ENCODE measurements at places on chromosomes 7 and 10.

GRCh38 chr7:97272237-97272975 lies 154.9 kb downstream of the SDHAF3 start:
- DNase-seq: no peak

GRCh38 chr7:959271-959670 lies 4.8 kb upstream of the ADAP1 start:
- no peak for DNase-seq

GRCh38 chr7:11751807-11752389 lies 80.1 kb downstream of the THSD7A start:
- DNase-seq: no peak

- DNase-seq: no peak
Observed at GRCh38 chr7:44461387-44461786, 29.1 kb downstream of the NUDCD3 start.

GRCh38 chr10:110664483-110665420 lies 20.6 kb downstream of the RBM20 start:
- no peak for DNase-seq

DNA sequence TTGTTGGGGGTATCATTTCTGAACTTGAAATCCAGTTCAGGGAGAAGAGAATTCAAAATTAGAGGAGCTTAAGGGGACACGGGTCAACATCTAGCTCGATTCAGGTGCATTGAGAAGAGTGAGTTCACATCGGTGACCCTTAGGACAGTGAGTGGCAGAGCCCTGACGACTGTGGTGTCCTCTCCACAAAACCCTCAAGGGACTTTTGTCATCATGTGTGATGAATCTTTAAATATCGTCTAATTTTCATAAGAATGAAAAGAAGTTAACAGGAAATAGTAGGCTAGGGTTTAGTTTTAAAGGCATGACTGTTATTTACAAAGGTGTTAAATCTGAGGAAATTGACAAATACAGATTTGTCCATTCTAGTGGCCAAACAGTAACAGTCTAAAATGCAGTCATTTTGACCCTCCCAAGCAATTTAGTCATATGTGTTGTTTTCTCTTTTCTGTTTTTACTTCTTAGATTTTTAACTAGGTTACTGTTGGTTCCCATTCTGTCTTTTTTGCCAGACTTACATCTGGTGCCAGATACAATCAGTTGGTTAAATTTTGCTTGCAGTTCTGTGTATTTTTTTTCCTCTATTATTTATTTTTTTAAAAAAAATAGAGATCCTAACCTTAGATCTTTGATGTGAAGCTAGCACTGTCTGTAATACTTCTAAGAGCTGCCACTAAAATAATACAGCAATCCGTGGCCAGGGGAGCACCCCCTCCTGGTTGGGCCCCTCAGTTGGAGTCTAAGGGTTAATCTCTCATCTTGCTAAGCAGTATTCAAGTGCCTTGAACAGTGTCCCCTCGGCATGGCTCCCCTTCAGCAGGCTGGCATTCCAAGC lies 34.9 kb upstream of the SH2B2 start:
- no peak for DNase-seq

GRCh38 chr7:1050254-1050906 lies 6.0 kb downstream of the GPR146 start:
- DNase-seq: no peak

- no peak for DNase-seq
Observed at GRCh38 chr7:36984710-36985312, 260.5 kb upstream of the AOAH start.

- DNase-seq: no peak
Observed at GRCh38 chr7:81692146-81692905, 77.5 kb downstream of the HGF start.

DNA sequence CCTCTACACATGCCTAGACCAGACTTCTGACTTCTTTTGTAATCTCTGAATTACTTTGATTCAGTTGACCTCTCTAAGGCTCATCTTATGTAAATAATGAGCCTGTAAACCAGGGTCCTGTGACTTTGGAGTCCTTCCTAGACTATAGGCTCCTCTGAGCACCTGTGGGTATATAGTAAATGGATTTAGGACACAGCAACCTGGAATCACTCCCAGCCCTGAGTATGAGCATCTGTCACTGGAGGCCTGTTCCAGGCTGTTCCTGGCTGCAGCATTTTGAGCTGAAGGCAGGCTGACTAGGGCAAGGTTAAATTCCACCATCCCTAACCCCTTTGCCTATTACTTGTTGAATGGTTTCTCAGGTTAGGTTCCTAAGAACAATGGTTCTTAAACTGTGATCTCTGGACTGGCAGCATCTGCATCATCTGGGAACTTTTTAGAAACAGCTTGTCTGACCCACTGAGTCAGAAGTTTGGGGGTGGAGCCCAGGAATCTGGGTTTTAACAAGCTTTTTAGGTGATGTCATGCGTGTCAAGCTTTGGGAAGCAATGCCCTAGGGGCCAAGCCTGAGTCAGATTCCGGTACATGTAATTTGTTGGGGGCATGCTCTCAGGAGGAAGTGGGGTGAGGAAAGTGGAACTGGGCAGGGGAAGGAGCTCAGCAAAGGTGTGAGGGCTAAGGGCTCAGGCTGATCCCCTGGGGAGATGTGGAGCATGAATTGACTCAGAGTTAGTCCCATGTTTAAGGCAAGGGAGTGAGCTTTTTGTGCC lies 28.2 kb downstream of the MINDY4 start:
- DNase-seq: no peak

GRCh38 chr7:135536150-135536549 lies 21.6 kb upstream of the NUP205 start:
- DNase-seq: no peak

DNA sequence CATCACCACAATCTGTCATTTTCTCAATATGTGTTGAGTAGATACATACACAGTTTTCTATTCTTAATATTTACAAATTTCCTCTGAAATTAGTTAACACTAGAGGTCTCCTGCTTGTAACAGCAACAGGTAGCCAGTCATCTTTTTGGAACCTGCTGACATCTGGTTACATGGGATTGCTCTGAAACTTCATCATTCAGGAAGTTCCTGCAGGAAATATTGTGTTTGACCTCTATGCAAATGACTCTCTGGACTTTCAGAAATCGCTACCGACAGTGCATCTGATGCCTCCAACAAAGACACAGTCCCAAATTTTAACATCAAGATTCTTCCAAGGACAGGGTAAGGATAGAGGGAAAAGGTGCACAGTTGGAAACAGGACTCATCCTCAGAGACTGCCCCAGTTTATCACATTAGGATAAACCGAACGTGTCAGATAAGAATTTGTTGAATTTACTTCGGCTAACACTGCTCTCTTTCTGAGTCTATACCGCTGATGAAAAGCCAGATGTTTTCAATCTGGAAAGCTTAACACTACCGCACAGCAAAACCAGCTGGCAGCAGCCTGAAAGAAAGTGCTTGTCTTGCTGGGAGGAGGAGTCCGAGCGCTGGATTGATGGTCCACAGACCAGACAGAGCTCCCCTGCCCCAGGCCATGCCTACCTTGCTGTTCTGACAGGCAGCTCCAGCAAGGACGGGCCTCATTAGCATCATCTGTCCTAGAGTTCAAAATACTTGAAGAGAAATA lies 633.4 kb downstream of the PARD3 start:
- no peak for DNase-seq

DNA sequence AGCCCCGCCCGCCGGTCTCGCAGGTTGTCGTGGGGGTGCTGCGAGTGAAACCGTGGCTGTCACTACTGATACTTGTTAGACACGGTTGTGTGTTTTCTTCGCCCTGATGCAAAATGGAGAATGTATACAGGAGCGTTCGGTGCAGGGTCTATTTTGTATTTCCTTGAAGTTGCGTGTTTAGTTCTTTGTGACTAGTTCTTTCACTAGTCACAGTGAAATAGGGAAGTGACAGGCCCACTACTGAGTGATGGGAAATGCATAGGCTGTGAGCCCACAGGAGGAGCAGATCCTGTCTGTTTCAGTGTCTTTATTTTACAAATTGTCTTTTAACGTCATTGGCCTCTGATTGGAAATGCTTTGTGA lies 675 bp downstream of the ABRAXAS2 start:
- no peak for DNase-seq

Data from HEK293T (cell line).